ENCODE measurements at places on chromosomes 2 and 18. TPM values are rescaled to one million over a fixed set of nuclear protein-coding genes. Genes with fewer than 3 reads are reported as not detected.

The PSTPIP2 gene
- total RNA-seq: 7.9 TPM

The RAB11FIP5 gene
- total RNA-seq: 9.9 TPM

GRCh38 chr2:46699934-46700256, 215.7 kb downstream of the MCFD2 start:
- DNase-seq: no peak

- no peak for DNase-seq
Measured at GRCh38 chr2:122867941-122868340, 1112.5 kb downstream of the TSN start.

- no peak for DNase-seq
Measured at GRCh38 chr2:222594679-222595078, 61.2 kb downstream of the FARSB start.

- DNase-seq: no peak
Measured at GRCh38 chr2:68226794-68227193, 25.5 kb downstream of the PPP3R1 start.

GRCh38 chr2:33495683-33496082, 19.2 kb downstream of the RASGRP3 start:
- DNase-seq: no peak

Measured in skin of body (tissue), 3 donors.